ENCODE measurements at places on chromosomes 1 and 21. TPM values are rescaled to one million over a fixed set of nuclear protein-coding genes. Genes with fewer than 3 reads are reported as not detected.

DNA sequence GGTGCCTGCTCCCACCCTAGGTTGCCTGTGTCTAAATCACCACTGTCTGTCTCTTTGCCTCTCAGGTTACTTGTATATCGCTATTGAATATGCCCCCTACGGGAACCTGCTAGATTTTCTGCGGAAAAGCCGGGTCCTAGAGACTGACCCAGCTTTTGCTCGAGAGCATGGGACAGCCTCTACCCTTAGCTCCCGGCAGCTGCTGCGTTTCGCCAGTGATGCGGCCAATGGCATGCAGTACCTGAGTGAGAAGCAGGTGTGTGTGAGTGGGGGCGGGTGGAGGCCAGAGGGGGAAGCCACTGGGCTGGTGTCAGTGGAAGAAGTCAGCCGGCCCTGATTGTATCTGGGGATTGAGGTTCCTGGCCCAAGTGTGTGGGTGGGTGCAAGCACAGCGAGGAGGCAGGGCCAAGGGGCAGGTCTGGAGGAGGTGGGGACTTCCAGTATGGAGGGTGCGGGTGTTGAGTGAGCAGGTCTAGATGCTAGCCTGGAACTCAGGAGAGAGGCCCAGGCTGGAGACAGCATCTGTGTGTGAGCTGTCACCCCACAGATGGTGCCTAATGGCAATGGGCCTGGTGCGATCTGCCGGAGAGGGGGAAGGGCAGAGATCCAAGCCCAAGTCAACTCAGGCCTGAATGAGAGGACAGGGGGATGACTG lies 17.2 kb downstream of the TIE1 start:
- no peaks in the 10 kb centered on the region for H3K36me3 ChIP-seq
- H3K27ac ChIP-seq: no peak overlapping the region
- H3K27me3 ChIP-seq: no peaks in the 10 kb centered on the region
- H3K4me3 ChIP-seq: no peak overlapping the region
- no peak for DNase-seq

GRCh38 chr1:241600496-241600901 lies 39.7 kb downstream of the CHML start:
- no peak for DNase-seq
- H3K36me3 ChIP-seq: peaks cover 3% of the 10 kb centered on the region
- no peaks in the 10 kb centered on the region for H3K4me1 ChIP-seq
- H3K27ac ChIP-seq: no peak overlapping the region

- H3K36me3 ChIP-seq: no peaks in the 10 kb centered on the region
- H3K27me3 ChIP-seq: no peaks in the 10 kb centered on the region
- H3K4me3 ChIP-seq: no peak overlapping the region
- H3K27ac ChIP-seq: no peak overlapping the region
- DNase-seq: no peak
These were observed 18.0 kb downstream of the DLGAP3 start for GRCh38 chr1:34911465-34911864.

The TOR3A gene
- total RNA-seq: 27.3 TPM

- peaks cover 4% of the 10 kb centered on the region for H3K4me1 ChIP-seq
- H3K27ac ChIP-seq: no peak overlapping the region
- H3K4me3 ChIP-seq: peak overlapping the region; percentile 38
- no peak for DNase-seq
- peaks cover 20% of the 10 kb centered on the region for H3K27me3 ChIP-seq
- H3K36me3 ChIP-seq: no peaks in the 10 kb centered on the region
These were observed 2.3 kb downstream of the GPR137B start for GRCh38 chr1:236144446-236145150.

- no peak overlapping the region for H3K27ac ChIP-seq
- H3K36me3 ChIP-seq: no peaks in the 10 kb centered on the region
- DNase-seq: no peak
- no peak overlapping the region for H3K4me3 ChIP-seq
These were observed 129.2 kb downstream of the CYYR1 start for GRCh38 chr21:26443867-26444266.

DNA sequence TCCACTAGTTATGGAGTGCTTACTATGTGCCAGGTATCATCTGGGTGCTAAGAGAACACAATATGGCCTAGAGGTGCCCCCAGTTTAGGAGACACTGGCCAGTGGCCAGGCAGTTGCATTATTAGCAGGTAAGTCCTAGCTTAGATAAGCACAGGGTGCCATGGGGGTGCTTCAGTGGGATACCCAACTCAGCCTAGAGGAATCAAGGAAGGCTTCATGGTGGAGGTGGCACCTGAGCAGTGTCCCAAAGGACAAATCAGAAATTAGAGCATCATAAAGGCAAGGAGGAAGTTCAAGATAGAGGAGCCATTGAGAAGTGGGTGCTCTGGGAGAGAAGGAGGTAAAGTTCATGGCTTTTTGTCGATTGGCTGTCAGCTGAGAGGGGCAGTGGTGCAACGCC lies 31.9 kb upstream of the PKP1 start:
- H3K27me3 ChIP-seq: no peaks in the 10 kb centered on the region
- DNase-seq: no peak
- no peak overlapping the region for H3K4me3 ChIP-seq
- H3K27ac ChIP-seq: no peak overlapping the region
- no peaks in the 10 kb centered on the region for H3K4me1 ChIP-seq

GRCh38 chr21:28489162-28489561 lies 503.5 kb downstream of the LTN1 start:
- no peaks in the 10 kb centered on the region for H3K4me1 ChIP-seq
- no peak for DNase-seq
- H3K27ac ChIP-seq: no peak overlapping the region
- H3K4me3 ChIP-seq: no peak overlapping the region
- no peaks in the 10 kb centered on the region for H3K27me3 ChIP-seq
- no peaks in the 10 kb centered on the region for H3K36me3 ChIP-seq

- H3K4me3 ChIP-seq: no peak overlapping the region
- no peaks in the 10 kb centered on the region for H3K4me1 ChIP-seq
- no peaks in the 10 kb centered on the region for H3K27me3 ChIP-seq
- no peak overlapping the region for H3K27ac ChIP-seq
- H3K36me3 ChIP-seq: no peaks in the 10 kb centered on the region
These were observed 33.3 kb downstream of the HMGB4 start for GRCh38 chr1:33897092-33897725.

The MYCL gene
- total RNA-seq: 18.4 TPM

The CTSS gene
- not detected for total RNA-seq

DNA sequence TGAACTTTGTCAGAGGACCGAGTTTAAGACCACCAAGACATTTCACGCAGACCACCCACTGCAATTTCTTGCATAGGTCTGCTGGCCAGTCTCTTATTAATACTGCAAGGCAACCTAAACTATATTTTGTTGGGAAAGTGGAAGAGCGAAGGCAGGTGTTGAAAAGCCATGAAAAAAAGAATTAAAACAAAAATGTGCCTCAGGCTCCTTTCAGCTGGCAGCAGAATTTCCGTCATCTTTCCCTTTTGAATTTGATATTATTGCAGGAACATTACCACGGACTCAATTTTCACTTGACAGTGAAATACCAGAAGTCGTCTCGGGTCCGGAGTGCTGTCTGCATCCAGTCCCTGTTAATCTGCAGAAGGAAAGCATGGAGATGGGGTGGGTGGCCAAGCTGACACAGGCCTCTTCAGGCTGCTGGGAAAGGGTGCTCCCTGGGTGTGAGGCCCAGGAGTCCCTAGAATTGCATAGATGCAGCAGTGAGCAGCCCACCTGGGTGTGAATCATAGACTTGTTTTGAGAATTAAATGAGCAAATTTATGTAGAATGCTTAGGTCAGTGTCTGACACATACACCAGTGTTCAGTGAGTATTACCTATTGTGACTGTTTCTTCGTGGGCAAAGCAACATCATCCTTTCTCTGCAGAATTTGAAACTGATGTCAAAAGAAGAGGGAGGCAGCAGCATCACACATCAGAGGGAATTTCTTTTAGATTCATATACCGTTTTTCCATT lies 150.7 kb downstream of the PBX1 start:
- no peak for DNase-seq
- H3K27me3 ChIP-seq: no peaks in the 10 kb centered on the region
- peaks cover 13% of the 10 kb centered on the region for H3K36me3 ChIP-seq
- H3K4me1 ChIP-seq: peaks cover 12% of the 10 kb centered on the region

GRCh38 chr1:205570173-205570501 lies 61.7 kb downstream of the ELK4 start:
- H3K4me3 ChIP-seq: peak overlapping the region; percentile 34
- H3K4me1 ChIP-seq: no peaks in the 10 kb centered on the region
- no peak overlapping the region for H3K27ac ChIP-seq
- no peak for DNase-seq
- no peaks in the 10 kb centered on the region for H3K36me3 ChIP-seq

- no peaks in the 10 kb centered on the region for H3K4me1 ChIP-seq
- H3K4me3 ChIP-seq: no peak overlapping the region
- no peak for DNase-seq
- H3K27me3 ChIP-seq: no peaks in the 10 kb centered on the region
- no peaks in the 10 kb centered on the region for H3K36me3 ChIP-seq
- no peak overlapping the region for H3K27ac ChIP-seq
These were observed 290.5 kb upstream of the PROX1 start for GRCh38 chr1:213697192-213697802.

- H3K4me1 ChIP-seq: no peaks in the 10 kb centered on the region
- H3K27me3 ChIP-seq: no peaks in the 10 kb centered on the region
- no peak overlapping the region for H3K27ac ChIP-seq
- DNase-seq: no peak
- peaks cover 64% of the 10 kb centered on the region for H3K36me3 ChIP-seq
- no peak overlapping the region for H3K4me3 ChIP-seq
These were observed 3.8 kb downstream of the STMN1 start for GRCh38 chr1:25902462-25902861.

DNA sequence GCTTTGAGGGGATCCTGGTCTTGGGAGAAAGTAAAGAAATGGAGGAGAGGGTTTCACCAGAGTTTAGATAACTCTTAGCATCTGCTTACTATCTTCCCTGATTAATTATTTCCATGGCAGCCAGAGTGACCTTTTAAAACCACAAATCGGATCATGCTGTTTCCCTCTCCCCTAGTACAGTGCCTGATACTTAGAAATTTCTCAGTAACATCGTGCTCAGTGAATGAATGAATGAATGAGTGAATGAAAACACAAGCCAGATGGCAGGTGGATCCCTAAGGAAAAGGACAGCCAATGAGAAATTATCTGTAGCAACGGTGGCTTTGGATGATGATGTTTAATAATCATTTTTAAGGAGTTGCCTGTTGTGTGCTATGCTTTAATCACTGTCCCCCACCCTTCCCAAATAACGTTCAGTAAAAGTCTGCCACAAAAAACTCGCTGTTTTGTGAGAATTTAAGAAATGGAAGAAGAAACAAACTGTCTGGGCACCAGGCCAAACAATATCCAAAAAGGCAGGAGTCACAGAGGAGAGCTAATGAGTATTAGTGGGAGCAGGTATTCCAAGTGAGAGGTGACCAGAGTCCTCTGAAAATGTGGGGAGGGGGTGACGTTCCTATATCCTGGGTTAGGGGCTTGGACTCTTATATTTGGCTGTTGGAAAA lies 737 bp upstream of the SMAP2 start:
- no peaks in the 10 kb centered on the region for H3K36me3 ChIP-seq
- H3K4me3 ChIP-seq: peak overlapping the region; percentile 93
- H3K4me1 ChIP-seq: peaks cover 2% of the 10 kb centered on the region
- no peaks in the 10 kb centered on the region for H3K27me3 ChIP-seq
- DNase-seq: no peak

- no peaks in the 10 kb centered on the region for H3K27me3 ChIP-seq
- DNase-seq: no peak
- H3K27ac ChIP-seq: no peak overlapping the region
- H3K4me3 ChIP-seq: no peak overlapping the region
These were observed 17.0 kb downstream of the KDM5B start for GRCh38 chr1:202791077-202791747.

The GNG4 gene
- 32.2 TPM for total RNA-seq

DNA sequence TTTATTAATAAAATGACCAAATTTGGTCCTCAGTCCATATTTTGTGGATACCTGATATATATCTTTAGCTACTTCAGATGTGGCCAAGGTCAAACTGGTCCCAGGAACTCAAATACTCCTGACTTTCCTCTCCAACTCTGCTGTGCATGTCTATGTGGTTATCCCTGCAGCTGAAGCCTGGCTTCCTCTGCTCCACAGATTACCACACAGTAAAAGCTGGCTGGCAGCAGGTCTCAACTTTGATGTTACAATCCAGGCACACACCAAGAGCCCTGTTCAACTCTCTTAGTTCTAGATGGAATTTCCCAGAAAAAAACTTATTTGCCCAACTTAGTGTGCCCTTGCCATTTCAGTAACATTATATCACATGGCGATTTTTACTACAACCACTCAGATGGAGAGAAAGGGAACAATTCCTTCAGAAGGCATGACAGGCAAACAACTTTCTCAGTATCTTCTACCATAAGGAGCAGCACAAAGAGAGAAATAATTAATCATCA lies 479.5 kb downstream of the PLPP3 start:
- H3K27me3 ChIP-seq: no peaks in the 10 kb centered on the region
- no peak for DNase-seq
- H3K4me1 ChIP-seq: no peaks in the 10 kb centered on the region
- no peaks in the 10 kb centered on the region for H3K36me3 ChIP-seq
- no peak overlapping the region for H3K4me3 ChIP-seq
- no peak overlapping the region for H3K27ac ChIP-seq

DNA sequence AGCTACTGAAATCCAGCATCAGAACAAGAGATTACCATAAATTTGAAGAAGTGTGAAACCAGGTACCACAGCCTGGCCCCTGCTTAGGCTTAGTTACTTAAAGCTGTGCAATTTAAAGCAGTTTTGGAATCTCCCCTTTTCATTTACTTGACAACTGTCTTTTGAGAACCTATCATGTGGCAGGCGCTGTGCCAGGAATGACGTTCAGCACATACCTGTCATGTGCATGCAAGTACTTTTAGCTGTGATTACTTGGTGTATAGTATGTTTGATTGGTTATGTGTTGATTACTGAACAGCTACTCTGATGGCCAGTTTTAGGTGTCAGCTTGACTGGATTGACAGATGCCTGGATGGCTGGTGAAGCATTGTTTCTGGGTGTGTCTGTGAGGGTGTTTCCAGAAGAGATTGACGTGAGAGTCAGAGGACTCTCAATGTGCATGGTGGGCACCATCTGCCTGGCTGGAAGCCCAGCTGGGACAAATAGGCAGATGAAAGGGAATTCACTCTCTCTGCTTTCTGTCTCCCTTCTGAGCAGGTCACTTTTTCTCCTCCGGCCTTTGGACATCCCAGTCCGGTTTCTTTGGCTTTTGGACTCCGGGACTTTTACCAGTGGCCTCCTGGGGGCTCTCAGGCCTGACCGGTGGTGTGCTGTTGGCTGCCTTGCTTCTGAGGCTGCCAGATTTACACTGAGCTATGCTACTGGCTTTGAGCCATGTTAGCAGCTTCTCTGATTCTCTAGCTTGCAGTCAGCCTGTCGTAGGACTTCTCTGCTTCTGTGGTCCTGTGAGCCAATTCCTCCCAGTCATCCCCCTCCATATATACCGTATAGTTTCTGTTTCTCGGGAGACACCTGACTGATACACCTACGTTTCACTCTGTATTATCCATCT lies 178.0 kb downstream of the RYR2 start:
- no peaks in the 10 kb centered on the region for H3K4me1 ChIP-seq
- no peaks in the 10 kb centered on the region for H3K27me3 ChIP-seq
- no peak for DNase-seq
- no peak overlapping the region for H3K4me3 ChIP-seq
- 0 out of 2 replicates have a peak, but pooled peaks cover 4% of the 10 kb centered on the region for H3K36me3 ChIP-seq

- DNase-seq: no peak
- peak overlapping the region; percentile 83 for H3K4me3 ChIP-seq
- H3K27me3 ChIP-seq: no peaks in the 10 kb centered on the region
- H3K4me1 ChIP-seq: no peaks in the 10 kb centered on the region
- no peak overlapping the region for H3K27ac ChIP-seq
These were observed 299 bp downstream of the DIP2A start for GRCh38 chr21:46459024-46459355.

The IGSF21 gene
- 5.2 TPM for total RNA-seq

The SLC2A5 gene
- not detected for total RNA-seq

The RPS6KC1 gene
- total RNA-seq: 16.9 TPM

The TNFSF4 gene
- total RNA-seq: 0.29 TPM

All from H9 (cell line).